EL (cell line): ENCODE measurements at places on chromosomes 11 and 22.
A peak's percentile ranks its signal among the peaks of the same experiment; 100 is the strongest.

GRCh38 chr11:3611976-3612678 is 29.7 kb downstream of the ART5 start:
- DNase-seq, result no peak

- DNase-seq, result no peak
Observed at GRCh38 chr11:65661599-65662246, 993 bp downstream of the RELA start.

DNA sequence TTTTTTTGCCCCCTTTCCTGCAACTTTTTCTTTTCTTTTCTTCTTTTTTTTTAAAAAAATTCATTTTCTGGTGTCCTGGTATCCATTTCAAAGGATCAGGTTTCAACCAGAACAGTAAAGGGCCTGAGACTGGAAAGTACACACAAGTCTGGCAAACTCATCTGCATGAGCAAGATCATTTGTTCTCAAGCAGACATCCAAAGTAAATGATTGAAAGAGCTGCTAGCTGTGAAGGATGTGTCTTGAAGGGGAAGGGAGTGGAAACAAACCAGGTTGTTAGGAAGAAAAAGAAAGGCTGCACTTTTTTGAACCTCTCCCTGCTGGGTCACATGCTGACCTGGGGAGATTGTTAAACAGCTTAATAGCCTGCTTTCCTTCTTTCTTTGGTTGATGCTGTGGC is 5.3 kb downstream of the YAP1 start:
- peak; percentile 17 for DNase-seq

DNA sequence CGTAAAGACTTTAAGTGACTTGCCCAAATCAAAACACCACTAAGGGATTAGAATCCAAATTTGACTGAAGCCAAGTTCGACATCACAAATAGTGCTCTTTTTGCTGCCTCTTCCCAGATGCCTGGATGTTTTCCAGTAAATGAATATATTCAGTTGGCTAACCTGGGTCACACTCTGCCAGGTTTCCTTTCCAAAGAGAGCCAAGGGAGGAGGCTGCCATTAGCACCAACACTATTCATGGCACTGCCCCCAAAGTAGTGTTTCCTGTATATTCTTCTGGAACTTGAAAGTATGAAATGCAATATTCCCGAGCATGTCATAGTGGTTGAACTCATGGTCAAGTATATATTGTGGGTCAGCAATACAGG is 219.3 kb upstream of the UBASH3B start:
- no peak for DNase-seq

GRCh38 chr11:44607319-44607962 is 42.0 kb downstream of the CD82 start:
- DNase-seq, result peak; percentile 67

GRCh38 chr22:42397332-42398249 is 34.6 kb downstream of the NFAM1 start:
- DNase-seq, result no peak

GRCh38 chr11:11931461-11932055 is 76.9 kb downstream of the DKK3 start:
- peak; percentile 72 for DNase-seq

DNA sequence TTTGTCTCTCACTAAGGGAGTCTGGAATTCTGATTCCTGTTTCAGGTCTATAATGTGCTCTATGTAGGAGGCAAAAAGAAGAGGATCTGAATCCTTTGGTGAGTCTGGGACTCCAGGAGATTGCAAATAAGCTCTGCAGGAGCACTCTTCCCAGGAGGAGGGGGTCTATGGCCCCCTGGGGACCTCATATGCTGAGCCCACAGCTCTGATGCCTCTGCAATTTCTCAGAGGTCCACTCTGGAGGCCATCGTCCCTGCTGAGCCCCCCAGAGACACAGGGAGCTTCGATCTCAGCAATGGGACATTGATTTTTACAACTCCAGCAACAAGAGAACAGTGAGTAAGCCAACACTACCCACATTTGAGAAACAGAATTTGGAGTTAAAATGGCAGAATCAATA is 20.2 kb upstream of the NRGN start:
- DNase-seq, result no peak

- DNase-seq, result no peak
Observed at GRCh38 chr11:29751618-29752017, 265.2 kb downstream of the KCNA4 start.

DNA sequence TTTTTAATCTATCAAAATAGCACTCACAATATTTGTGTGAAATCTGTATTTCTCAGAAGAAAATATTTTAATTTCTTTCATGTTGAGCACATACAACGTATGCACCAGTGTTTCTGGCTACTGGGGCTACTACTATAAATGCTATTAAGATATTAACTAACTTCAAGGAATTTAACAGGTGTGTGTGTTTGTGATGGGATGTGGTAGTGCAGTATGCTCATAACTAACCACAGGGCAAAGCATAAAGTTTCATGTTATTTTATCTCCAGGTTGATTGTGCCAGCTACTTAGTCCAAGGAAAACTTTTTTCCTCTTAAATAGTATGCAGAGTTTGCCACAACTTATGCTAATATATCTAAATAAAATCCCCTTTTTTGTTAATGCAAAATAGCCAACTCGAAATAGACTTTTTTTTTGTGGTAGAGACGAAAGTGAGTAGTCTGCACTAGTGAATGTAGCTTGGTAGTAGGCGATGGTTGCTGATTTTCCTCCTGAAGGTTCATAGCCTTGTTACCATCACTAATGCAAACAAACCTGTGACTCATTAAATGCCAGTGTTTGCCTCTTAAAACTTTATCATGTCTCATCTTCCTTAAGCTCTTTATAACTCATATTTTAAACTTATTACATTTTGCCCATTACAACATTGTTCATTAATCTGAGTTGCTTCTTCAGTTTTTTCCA is 565.5 kb upstream of the ANO3 start:
- no peak for DNase-seq

DNA sequence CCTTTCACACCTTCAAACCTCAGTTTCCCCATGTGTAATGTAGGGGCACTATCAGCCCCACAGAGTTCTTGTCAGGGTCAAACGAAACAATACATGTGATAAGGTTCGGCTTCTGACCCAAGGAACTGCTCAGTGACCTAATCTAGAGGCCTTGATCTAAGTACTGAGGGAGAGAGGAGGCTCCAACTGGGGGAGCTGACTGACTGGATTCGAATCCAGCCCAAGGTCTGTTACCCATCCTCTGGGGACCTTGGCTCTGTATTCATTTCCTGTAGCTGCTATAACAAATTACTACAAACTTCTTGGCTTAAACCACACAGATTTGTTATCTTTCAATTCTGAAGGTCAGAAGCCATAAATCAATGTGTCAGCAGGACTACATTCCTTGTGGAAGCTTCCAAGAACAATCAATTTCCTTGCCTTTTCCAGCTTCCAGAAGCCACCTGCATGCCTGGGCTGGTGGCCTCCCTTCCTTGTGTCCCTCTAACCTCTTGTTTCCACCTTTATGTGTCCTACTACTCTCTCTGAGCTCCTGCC is 10.7 kb upstream of the ANAPC15 start:
- peak; percentile 23 for DNase-seq

GRCh38 chr11:45904309-45904915 is 2.7 kb downstream of the FREY1 start:
- DNase-seq, result no peak

- DNase-seq, result no peak
Observed at GRCh38 chr11:40986320-40986719, 473.1 kb downstream of the LRRC4C start.

- no peak for DNase-seq
Observed at GRCh38 chr11:60504219-60504905, 10.8 kb upstream of the MS4A13 start.

- peak; percentile 53 for DNase-seq
Observed at GRCh38 chr22:27405672-27406388, 395.7 kb downstream of the MN1 start.

DNA sequence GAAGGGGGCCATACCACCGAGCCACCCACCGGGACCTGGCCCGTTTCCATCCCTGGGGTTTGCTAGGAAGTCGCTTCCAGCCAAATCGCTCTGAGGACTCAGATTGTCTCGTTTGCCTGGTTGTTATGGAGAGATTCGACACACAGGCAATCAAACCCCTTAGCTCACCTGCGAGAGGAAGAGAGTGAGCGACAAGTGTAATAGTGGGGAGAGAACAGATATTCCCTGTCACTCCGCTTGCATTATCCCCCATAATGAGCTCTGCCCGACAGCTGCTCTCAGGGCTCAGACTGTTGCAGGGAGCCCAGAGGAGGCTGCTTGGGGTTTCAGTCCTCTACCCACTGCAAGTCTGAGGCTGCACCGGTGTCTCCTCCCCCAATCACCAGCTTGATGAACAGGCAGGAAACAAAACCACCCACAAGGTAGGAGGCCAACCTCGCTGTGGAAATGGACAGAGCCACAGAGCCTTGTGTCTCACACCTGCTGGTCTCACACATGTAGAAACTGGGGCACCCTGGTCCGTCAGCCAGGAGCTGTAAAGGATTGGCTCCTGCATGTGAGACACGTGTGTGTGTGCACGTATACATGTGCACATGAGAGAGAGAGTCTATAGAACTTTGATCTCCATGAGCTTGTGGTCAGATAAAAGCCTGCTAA is 351.1 kb downstream of the BUD13 start:
- DNase-seq, result no peak

DNA sequence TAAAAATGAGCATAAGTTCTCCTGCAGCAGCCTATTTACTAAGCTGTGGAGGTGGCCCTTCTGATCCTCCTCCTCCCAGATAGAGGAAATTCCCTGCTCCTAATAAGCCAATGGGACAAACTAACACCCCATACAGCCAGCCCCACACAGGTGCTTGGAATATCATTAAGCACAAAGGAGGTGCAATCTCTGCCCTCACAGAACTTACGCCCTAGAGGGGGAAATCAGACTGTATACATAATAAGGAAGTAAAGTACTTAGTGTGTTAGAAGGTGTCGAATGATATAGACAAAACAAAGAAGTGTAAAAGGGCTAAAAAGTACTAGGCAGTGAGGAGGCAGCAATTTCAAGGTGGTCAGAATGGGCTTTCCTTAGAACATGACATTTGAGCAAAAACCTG is 5.8 kb downstream of the MS4A12 start:
- no peak for DNase-seq

- DNase-seq, result peak; percentile 80
Observed at GRCh38 chr11:44036811-44037657, 10.7 kb upstream of the ACCSL start.

DNA sequence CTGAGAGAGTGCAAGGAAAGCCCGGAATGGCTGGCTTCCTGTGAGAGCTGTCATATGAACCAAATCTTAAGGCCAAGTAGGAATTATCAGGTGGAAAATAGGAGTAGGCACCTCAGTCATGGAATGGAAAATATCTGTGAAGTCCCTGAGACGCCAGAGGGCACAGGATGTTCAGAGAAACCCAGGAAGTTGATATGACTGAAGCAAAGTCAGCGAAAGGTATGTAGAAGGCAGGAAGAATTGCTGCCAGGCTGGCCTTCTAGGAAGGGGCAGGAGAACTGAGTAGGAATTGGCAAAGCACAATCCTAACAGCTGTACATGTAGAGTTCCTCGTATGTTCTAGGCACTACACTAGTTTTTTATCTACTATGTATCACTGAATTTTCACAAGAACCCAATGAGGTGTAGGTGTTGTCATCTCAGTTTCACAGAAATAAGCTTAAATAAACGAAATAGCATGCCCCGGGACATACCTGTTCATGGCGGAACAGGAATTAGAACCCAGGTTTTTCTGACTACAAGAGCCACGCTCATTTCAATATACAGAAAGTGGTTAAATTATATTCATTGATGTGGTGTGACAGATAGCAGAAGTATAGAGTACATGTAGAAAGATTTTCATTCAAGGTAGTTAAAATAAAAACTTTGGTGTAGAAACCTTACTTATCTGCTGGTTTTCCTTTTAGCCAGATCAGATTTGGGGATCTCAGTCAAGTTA is 17.0 kb downstream of the HMGXB4 start:
- DNase-seq, result no peak

DNA sequence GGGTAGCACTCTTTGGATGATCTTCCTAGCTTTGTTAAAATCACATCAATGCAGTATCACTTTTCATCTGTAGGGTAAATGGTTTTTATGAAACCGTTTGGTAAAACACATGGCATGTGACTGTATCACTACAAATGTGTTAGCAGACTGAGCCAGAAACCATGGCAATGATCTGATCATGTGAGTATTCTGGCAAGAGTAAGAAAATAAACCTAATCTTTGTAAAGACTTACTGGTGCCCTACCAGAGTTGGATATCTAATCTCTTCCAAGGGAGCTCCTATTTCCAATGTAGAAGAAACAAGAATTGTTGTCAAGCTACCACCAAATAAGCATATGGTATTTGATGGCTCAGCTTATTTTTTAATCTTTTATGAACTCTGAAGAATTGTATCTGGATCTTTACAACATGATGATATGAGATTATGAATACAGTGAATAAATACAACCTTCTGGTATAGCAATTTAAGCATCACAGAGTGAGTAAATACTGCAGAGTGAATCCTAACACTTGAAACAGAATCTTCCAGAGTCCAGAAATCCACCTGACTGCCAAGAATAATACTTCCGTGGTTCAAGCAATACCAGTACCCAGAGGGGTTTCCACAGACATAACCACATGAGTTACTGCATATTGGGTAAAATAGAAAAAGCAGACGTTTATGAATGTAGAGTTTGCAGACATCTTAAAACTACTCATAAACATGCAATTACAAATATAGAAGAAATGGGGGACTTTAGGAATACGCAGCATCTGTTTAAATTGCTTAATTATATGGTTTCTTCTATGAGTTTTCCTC is 238.8 kb downstream of the TTC28 start:
- DNase-seq, result peak; percentile 23

- DNase-seq, result peak; percentile 2
Observed at GRCh38 chr11:114562166-114562916, 2.7 kb upstream of the NXPE1 start.

- DNase-seq, result peak; percentile 60
Observed at GRCh38 chr11:122146475-122146874, 30.5 kb upstream of the BLID start.

DNA sequence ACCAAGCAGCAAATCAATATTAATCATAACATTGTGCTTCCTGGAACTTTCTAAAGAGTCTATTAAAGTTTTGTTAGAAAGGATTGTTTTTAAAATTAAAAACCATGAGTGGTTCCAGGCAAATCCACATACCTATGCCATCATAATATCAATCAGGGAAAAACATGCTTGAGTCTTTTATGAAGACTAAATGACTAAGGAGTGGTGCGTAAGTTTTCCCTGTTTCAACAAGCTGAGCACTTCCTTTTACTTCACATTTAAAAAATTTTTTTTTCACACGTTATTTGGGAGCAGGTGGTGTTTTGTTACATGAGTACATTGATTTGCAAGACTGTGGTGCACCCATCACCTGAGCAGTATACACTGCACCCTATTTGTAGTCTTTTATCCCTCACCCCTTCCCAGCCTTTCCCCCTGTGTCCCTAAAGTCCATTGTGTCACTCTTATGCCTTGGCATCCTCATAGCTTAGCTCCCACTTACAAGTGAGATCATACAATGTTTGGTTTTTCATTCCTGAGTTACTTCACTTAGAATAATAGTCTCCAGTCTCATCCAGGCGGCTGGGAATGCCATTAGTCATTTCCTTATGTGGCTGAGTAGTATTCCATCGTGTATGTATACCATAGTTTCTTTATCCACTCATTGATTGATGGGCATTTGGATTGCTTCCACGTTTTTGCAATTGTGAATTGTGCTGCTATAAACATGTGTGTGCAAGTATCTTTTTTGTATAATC is 1190.3 kb upstream of the RAG2 start:
- DNase-seq, result peak; percentile 93
